Left lung (tissue), 14 donors: ENCODE measurements at places on chromosomes 1 and 21. TPM values are rescaled to one million over a fixed set of nuclear protein-coding genes. Genes with fewer than 3 reads are reported as not detected.

SPRR2D gene
- total RNA-seq, result not detected

HAX1 gene
- total RNA-seq, result 82.6 TPM

CELA2B gene
- total RNA-seq, result not detected

RBM8A gene
- 90.2 TPM for total RNA-seq

ALX3 gene
- not detected for total RNA-seq

LYPD8 gene
- total RNA-seq, result not detected

DNA sequence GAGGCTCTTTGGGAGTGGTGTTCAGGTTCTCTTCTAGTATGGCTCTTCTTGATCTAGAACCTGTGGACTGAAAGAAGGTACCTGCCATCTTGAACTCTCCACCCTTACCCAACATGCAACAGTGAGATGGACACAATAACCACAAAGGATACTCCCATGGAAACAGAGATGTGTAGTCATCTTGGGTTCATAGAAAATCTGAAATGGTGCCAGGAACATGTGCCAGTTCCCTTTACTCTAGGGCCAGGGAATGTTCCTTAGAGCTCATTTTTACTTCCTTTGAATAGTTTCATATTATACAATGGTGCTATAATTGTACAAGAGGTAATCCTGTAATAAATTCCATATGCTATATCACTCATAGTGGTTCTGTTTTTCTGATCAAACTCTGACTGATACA lies 13.2 kb upstream of the SCYL3 start:
- no peak overlapping the region for H3K27ac ChIP-seq
- no peaks in the 10 kb centered on the region for H3K4me1 ChIP-seq
- H3K27me3 ChIP-seq, result peaks cover 9% of the 10 kb centered on the region
- no peak overlapping the region for H3K4me3 ChIP-seq

GRCh38 chr1:156443286-156443685 lies 57.3 kb downstream of the MEF2D start:
- no peaks in the 10 kb centered on the region for H3K36me3 ChIP-seq
- H3K27me3 ChIP-seq, result peaks cover 55% of the 10 kb centered on the region
- no peak overlapping the region for H3K4me3 ChIP-seq
- no peaks in the 10 kb centered on the region for H3K4me1 ChIP-seq
- no peak overlapping the region for H3K27ac ChIP-seq

- H3K27ac ChIP-seq, result no peak overlapping the region
- no peak for DNase-seq
Observed at GRCh38 chr1:246843876-246844275, 87.9 kb downstream of the AHCTF1 start.

DNA sequence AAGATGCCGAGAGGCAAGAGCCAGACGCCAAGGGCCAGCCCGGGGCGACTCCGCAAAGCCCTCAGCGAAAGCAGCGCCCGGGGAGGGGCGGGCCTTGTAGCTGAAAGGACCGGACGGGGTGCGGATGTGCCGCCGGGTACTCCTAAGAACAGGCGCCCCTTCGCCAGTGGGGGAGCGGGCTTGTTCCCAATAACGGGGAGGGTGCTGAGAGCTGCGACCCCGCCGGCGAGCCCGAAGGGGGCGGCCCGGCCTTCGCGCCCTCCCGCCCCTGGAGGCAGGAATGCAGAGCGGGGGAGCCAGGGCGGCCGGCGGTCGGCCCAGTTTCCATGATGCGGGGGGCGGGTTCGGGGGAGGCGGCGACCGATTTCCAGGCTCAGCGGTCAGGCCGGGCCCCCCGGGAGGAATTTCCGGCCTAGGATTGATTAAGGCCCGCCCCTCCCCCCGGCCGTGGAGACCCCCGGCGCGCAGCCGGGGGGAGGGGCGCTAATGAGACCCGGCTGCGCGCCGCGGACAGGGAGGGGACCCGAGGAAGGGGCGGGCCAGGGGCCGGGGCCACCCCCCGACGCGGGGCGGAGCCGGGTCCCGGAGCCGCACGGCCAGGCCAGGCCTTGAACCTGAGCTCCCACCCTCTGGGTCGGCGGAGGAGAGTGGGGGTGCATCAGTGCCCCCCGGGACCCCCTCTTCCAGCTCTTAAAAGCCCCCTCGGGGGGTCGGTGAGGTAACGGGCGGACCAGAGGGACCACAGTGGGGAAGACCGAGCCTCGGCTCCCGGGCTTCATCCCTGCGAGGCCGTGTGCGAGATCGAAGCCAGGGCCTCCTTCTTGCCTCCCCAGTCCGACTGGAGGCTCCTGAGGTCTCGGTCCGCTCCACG lies 898 bp upstream of the TMEM200B start:
- H3K27me3 ChIP-seq, result peaks cover 79% of the 10 kb centered on the region
- peak; percentile 95 for DNase-seq
- peaks cover 43% of the 10 kb centered on the region for H3K4me1 ChIP-seq
- H3K27ac ChIP-seq, result peak overlapping the region; percentile 58
- peak overlapping the region; percentile 41 for H3K4me3 ChIP-seq
- no peaks in the 10 kb centered on the region for H3K36me3 ChIP-seq

GRCh38 chr21:15928196-15928595 lies 198.4 kb downstream of the USP25 start:
- H3K27me3 ChIP-seq, result no peaks in the 10 kb centered on the region
- H3K4me3 ChIP-seq, result no peak overlapping the region
- H3K27ac ChIP-seq, result no peak overlapping the region
- H3K4me1 ChIP-seq, result no peaks in the 10 kb centered on the region
- no peaks in the 10 kb centered on the region for H3K36me3 ChIP-seq

DNA sequence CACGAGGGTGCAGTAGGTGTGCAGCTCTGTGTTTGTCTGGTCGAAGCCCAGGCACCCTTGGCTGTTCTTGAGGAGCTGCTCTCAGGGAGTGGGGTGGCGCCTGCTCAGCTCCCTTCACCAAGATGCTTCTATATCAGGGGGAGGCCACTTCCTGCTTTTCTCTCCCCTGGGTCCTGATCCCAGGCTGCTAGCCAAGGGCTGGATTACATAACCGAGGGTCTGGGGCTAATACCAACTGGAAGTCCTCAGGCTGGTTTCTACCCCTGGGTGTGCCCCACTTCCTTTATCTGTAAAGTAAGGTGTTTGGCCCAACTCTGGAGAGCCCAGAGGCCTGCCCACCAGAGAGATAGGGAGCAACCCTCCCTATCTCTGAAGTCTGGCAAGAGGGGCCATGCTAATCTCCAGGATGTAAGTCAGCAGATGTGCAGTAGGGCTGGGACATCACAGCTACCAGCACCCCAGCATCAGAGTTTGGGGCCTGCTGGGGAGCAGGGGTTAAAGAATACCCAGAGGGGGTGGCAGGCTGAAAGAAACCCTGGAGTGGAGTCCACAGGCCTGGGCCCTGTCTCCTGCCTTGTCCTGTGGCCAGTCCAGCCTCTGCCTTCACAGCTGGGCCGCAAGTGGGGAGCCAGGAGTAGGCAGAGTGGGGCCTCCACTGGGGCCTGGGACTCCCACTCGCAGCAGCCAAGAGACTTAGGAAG lies 2.1 kb downstream of the SELENBP1 start:
- peak overlapping the region; percentile 70 for H3K27ac ChIP-seq
- H3K4me1 ChIP-seq, result peaks cover 22% of the 10 kb centered on the region
- no peak overlapping the region for H3K4me3 ChIP-seq
- H3K36me3 ChIP-seq, result no peaks in the 10 kb centered on the region
- H3K27me3 ChIP-seq, result no peaks in the 10 kb centered on the region

GRCh38 chr1:40895601-40896000 lies 33.4 kb upstream of the CITED4 start:
- H3K36me3 ChIP-seq, result no peaks in the 10 kb centered on the region
- no peaks in the 10 kb centered on the region for H3K27me3 ChIP-seq
- H3K27ac ChIP-seq, result no peak overlapping the region
- peaks cover 3% of the 10 kb centered on the region for H3K4me1 ChIP-seq
- no peak overlapping the region for H3K4me3 ChIP-seq

DNA sequence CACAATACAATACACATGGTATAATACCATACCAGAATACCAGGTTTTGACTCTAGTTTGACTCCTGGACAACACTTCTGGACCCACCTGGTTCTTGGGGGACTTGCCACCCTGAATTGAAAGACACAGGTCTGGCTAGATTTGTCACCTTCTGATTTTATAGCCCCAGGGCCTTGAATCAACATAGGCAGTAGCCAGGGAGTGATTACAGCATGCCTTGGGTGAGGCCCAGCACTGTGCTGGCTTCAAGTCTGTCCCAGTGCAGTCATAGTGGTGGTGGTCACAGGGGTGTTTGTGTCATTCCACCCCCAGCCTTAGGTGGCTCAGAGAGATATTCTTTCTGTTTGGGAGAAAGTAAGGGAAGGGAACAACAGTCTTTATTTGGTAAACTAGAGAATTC lies 23.3 kb upstream of the SNX7 start:
- no peak for DNase-seq
- H3K4me1 ChIP-seq, result no peaks in the 10 kb centered on the region
- H3K27me3 ChIP-seq, result no peaks in the 10 kb centered on the region
- no peaks in the 10 kb centered on the region for H3K36me3 ChIP-seq
- H3K27ac ChIP-seq, result no peak overlapping the region

- DNase-seq, result no peak
- H3K4me3 ChIP-seq, result no peak overlapping the region
- peaks cover 14% of the 10 kb centered on the region for H3K4me1 ChIP-seq
- H3K36me3 ChIP-seq, result no peaks in the 10 kb centered on the region
Observed at GRCh38 chr21:38953516-38953915, 147.8 kb downstream of the ETS2 start.

- peak overlapping the region; percentile 61 for H3K27ac ChIP-seq
- H3K27me3 ChIP-seq, result no peaks in the 10 kb centered on the region
- H3K36me3 ChIP-seq, result no peaks in the 10 kb centered on the region
- peaks cover 9% of the 10 kb centered on the region for H3K4me1 ChIP-seq
Observed at GRCh38 chr1:234706931-234707330, 97.0 kb upstream of the IRF2BP2 start.
